ENCODE measurements at places on chromosomes 16 and 17.

DNA sequence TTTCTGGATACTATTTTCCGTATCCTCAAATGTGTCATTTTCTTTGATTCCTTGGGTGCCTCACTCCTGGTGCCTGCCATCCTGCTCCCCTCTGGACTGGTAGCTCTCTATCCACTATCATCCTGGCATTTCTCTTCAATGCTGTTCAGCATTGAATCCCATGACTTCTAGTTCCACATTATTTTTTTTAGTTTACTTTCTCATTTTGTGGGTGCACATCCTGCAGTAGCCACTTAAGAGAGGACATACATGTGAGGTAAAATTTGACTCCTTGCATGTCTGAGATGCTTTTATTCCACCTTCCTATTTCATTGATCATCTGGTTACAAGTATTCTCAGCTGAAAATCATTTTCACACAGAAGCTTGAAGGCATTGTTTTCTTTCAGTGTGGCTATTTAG is 19.1 kb downstream of the ALOX15 start:
- no peak for DNase-seq

DNA sequence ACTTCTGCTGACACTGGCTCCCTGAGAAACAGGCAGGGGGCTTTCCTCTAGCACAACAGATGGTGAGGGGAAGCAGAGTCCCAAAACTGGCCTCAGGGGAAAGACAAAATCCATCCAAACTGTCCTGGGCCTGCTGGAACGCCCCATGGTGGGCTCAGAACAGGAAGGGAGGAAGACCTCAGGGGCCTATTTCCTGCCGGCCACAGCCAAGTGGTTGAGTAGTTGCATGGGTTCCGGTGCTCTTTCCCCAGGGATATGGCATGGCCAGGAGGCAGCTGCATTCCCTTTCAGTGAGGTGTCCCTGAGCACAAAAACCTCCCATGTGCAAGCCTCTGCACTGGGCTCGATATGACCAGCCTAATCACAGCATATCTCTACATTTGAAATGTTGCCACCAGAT is 303.0 kb upstream of the IRX5 start:
- DNase-seq: no peak

- DNase-seq: no peak
Observed at GRCh38 chr17:44761932-44762810, 3.4 kb downstream of the ADAM11 start.

- DNase-seq: peak; percentile 36
Observed at GRCh38 chr17:21239680-21240368, 13.4 kb downstream of the NATD1 start.

GRCh38 chr17:31559584-31560501 is 168.4 kb downstream of the RAB11FIP4 start:
- peak; percentile 45 for DNase-seq

DNA sequence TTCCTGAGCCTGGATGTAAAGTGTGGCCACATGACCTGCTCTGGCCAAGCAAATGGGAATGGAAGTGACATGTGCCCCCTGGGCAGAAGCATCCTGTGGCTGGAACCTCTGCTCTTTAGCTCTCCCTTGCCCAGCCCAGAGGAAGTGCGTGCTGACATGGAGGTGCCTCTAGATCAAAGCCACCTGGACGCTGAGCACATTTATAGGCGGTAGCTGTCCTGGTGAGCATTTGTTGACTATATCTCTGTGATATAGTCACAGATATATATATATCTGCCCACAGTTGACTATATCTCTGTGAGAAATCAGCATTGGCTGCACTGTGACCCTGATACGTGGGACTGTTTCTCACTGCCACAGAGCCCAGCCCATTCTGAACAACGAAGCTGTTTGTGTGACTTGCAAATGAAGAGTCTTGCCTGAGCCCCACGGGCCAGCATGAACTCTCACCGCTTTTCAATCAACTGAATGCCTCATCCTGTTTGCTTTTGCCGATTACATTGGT is 118.8 kb downstream of the C16orf95 start:
- DNase-seq: no peak

GRCh38 chr16:57133031-57133430 is 40.6 kb downstream of the CPNE2 start:
- no peak for DNase-seq

DNA sequence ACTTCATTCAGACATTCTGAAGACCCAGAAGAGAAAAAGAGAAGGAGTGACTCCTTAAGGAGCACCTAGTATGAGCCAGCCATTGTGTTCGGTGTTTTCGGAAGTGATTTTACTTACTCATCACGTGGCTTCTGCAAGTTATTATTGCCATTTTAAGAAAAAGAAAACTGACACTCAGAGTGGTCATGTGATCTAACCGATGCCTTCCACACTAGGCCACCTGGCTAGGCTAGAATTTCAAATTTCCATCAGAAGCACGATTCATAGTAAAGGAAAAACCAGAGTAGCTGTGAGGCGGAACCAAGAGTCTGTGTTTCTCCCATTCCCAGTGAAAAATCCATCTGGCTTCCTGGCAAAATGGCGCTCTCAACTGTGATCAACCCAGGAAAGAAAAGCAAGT is 32.0 kb downstream of the GTF3C1 start:
- DNase-seq: no peak

DNA sequence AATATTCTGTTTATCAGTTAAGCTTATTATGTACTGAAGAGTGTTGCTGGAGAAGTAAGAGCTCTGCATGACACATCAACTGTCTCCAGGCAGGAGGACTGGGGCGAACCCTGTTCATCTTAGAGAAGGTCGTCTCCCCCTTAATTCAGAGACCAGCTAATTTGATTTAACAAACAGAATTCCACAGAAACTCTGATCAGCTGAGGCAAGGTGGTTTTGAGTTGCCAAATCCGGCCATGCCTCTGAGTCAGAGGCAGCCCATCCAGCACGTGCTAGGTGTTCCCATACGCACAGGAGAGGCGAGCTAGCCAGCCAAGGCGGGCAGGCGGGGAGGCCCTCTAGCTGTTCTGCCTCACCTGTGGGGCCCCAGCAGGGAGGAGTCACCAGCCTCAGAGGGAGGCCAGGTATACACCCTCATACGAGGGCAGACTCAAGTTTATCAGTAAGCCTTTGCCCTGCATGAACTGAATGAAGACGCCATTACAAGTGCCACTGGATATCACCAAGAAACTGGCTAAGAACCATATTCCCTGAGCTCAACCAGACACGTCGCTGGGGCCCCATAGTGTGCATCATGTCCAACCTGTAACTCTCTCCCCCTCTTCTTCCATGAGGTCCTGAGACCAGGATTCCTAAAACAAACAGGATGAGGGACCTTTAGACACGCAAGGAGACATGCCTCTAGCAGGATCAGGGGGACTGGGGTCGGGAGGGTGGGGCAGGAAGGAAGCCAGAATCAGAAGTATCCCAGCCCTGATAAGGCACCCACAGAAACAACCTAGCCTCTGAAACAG is 25.7 kb downstream of the STAT5A start:
- DNase-seq: no peak

- DNase-seq: no peak
Observed at GRCh38 chr16:58501242-58502131, 1.5 kb downstream of the NDRG4 start.

- no peak for DNase-seq
Observed at GRCh38 chr17:28992185-28992584, 13.6 kb downstream of the SEZ6 start.

- no peak for DNase-seq
Observed at GRCh38 chr16:71501547-71501946, 12.4 kb upstream of the ZNF19 start.

GRCh38 chr17:45430738-45431530 is 1.7 kb downstream of the ARHGAP27 start:
- peak; percentile 85 for DNase-seq

DNA sequence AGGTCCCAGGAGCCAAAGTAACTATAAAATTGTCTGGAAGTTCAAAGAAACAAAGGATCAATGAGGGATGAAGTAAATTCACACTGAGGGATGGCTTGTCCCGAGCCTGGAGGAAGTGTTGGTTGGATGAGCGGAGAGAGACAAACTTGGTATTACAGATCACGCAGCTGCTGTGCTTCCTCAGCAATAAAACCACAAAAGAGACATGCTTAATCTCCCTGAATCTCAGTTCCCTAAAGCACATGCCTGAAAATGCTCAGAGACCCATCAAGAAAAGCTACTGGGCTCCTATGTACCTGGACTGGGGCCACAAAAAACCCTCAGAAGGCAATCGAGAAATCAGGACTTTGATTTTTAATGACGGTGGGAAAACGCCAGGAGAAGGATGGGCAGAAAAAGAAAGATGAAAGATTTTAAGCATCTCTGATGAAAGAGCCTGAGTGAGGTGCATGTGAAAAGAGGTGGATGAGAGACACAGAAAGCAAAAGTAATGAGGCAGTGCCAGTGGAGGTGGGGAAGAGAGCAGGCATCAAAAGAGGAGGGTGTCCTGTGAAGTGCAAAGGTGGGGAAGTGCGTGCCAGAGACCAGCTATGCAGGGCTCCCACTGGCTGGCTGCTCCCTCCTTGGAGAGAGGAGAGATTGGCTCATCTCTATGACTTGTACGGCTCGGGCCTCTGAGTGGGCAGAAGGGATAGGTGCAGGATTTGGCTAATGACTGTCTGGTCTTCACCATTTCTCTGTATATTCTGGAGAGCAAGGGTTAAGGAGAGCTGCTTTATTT is 143.7 kb downstream of the ABCC12 start:
- no peak for DNase-seq
